ELR (cell line): ENCODE measurements at places on chromosomes 5 and 9.

GRCh38 chr9:94847486-94847885 lies 121.0 kb downstream of the AOPEP start:
- peak; percentile 59 for DNase-seq

GRCh38 chr5:34718516-34718915 lies 62.4 kb downstream of the RAI14 start:
- peak; percentile 42 for DNase-seq

DNA sequence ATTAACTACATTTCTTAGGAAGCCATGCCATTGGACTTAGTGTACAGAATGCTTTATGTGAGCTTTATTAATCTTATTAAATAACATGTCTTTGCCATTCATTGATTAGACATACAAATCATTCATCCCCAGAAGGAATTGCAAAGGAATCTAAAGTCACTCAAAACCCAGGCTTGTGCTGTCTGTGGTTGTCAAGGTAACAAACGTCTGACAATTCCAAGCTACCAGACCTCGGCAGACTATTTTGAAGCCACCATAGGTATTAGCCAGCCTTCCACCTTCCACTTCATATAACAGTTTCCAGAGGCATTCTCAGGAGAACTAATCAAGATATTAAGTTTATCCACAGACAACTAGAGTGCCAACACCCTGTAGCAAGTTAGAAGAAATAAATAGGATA lies 135.2 kb upstream of the TUSC1 start:
- no peak for DNase-seq

DNA sequence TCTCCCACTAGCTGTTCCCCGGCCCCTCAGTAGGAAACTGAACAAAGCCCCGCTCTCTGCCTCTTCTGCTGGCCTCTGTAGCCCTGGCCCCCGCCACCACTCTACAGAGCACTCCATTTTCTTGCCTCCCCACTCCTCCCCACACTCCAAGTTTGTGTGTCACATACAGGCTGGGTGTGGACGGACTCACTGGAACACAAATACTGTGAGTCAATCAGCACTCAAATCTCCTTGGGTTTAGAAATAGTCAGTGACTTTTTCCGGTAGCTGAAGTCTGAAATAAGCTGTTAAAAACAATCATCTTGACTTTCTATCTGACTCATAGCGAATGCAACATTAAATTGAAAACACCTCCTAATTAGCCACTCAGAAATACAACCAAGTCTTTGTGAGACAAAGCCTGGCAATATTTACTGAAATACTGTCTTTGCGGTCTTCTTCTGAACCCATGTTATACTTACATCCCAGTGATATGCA lies 122.5 kb downstream of the LHFPL2 start:
- peak; percentile 89 for DNase-seq

DNA sequence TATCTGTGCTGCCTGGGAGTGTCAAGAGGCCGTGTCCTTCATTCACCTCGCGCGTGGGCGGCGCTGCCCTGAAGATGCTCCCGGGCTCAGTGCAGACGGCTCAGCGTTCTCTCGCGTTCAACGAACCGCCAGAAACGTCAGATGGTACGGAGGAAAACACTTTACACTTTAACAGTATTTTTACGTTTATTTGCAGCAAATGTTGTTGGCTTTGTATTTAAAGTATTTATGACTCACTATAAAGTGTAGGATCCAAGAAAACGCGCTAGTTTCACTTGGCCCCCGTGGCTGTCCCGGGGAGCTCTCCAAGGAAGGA lies 544 bp upstream of the ERCC6L2 start:
- DNase-seq = peak; percentile 65

- DNase-seq = peak; percentile 34
These were observed 782 bp upstream of the SKP1 start for GRCh38 chr5:134177369-134178095.

- no peak for DNase-seq
These were observed 985 bp upstream of the WDR38 start for GRCh38 chr9:124852121-124852828.

GRCh38 chr5:4216142-4216541 lies 620.5 kb downstream of the IRX1 start:
- DNase-seq = no peak

DNA sequence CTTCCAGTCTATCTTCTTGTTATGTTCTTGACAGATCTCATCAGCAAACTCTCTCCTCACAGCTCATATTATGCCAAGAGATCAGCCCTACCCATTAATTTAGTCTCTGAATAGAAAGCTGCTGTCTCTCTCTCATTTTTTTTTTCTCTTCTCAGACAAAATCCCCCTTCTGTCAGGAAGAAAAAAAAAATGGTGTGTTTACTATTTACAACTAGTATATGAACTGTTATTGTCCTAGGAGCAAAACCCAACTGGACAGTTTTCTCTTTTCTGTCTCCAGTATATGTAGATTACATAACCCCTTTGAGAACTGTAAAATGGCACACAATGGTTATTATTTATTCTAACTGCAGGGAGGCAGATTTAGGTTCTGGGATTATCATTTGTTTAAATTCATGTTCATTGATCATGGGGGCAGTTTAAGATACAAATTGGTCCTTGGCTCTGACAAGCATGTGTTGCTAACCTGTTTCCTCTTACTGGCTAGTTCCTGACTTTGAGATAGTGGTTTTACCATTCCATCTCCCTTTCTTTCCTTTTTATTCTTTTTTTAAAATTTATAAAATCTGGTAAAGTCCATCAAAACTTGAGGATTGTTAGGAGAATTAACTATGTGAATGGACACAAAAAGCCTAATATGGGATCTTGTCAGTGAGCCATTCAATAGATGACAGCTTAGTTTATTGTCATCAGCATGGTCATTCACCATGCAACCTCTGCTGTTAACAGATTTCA lies 210.0 kb upstream of the PAPPA start:
- no peak for DNase-seq

DNA sequence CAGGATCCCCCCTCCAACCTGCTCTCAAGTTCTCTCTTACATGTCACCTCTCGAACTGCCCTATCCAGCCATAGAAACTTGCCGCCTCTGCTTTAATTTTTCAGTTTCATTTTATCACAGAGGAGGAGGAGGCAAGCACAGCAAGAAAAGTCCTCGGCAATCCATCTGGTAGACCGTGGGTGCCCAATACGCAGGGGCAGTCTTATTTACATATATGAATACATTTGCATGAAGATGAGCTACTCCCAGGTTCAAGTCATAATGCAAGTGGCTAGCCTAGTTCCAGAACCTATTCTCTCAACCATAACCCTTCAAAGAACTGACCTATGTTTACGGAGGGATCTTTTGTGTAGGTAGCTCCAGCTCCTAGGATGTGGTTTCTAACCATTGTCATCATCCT lies 223.2 kb upstream of the PANK3 start:
- no peak for DNase-seq

DNA sequence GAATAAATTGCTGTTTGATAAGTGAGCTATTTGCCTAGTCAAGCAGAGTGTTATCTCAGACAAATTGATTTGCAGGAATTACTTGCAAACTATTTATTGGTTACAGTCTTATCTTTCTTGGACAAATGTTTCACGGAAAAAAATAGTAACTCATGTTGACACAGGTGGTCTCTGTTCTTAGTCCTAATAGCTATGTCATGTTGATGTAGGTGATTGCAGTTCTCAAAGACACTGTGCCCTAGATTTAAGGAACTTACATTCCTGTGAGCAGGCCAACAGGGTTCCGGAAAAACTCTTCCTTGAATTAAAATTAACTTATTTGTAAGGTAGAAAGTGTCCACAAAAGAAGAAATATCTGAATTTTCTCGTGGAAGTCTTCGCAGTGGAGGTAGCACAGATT lies 109.6 kb upstream of the SLCO6A1 start:
- DNase-seq = no peak

- no peak for DNase-seq
These were observed 689 bp downstream of the CNTRL start for GRCh38 chr9:121075251-121076036.

DNA sequence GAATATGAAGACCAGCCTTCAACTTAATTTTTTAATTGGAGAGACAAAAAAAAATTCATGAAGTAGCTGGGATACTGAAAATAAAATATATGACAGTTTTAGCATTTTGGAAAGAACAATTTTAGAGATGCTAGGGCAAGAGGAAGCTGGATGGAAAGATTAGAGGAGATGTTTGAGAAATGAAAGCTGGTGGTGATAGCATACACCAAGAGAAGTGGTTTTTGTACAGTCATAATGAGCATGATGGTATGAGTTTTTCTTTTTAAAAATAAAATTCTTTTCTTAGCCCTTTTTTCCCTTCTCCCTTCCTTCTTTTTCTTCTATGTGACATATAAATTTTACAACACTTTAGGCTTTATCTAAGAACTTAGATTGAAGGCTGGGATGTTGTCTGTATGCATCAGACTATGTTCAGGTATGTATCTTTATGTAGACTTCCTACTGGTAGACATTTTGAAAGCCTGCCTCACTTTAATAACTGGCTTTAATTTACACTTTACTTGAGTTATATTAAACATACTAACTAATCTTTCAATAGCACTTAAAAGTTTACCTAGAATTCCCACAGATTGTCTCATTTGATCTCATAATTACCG lies 522.5 kb downstream of the TLE4 start:
- no peak for DNase-seq

DNA sequence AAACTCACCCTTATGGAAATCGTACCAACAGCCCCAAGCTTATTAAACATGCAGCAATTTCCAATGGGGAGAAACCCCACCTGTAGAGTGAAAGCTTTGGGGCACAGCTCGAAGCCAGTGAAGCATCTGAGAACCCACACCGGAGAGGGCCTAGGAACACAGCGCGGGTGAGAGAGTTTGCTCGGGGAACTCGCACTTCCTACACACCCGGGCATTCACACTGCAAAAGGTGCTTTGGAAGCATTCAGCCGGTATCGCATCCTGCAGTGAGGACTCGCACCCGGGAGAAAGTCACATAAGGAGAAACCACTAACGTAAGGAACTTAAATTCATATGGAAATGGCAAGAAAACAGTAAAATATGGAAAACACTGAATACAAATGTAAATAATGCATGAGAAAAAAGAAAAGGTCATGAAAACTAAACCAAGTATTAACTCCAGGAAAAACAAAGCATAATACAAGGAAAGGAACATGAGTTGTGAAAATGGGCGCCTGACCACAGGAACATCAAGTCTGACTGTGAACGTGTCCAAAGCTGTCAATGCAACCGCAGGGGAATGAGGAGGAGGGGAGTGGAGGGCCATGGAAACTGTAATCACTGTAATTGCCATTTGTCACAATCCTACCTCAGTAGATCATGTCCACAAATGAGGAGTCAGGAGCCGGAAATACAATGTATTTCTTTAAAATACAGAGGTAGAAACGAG lies 28.7 kb downstream of the CAMSAP1 start:
- no peak for DNase-seq

DNA sequence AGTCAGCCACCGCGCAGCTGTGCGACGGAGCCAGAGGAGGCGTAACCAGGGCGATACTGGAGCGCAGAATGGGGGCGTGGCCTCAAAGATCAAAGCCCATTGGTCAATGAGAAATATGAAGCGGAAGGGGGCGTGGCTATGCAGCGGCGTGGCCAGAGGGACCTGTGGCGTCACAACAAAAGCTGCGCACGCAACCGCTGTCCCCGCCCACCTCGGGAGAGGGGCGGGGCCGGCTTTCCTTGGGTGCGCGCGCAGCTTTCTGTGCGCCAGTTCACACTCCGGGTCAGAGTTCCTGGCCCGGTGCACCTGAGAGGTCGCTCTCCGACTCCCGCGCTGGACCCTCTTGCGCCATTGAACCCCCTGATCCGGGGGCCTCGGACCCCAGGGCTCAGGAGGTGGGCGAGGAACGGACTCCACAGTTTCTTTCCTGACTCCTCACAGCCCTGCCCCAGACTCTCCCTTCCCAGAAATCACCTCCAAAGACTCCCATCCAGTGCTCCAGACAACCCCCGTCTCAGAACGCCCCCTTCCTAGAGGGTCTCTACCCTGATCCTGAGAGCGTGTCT lies at the start of gene SWI5:
SWI5 (plus strand) TSS at position 269 of the 566 bp plus-strand sequence.
- peak; percentile 100 for DNase-seq

GRCh38 chr5:45696206-45696836 lies at the start of gene HCN1:
Gene HCN1, minus strand, starts transcription at chr5:45696380.
- no peak for DNase-seq

DNA sequence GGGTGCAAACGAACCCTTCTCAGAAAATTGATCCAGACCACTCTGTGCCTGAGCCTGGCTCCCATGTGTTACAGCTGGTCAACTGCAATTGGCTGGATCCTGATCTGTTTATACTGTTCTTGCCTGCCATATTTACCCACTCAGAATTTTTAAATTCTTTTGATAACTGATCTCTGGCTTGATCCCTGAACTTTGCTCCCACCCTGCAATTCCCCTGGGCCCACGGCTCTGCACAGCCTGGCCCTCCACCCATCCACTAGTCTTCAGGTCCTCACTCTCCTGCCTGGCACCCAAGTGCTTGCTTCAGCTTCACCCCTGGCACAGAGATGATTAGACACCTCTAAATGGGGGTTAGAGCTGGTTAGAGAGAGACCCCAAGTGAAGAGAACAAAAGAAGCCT lies 25.9 kb upstream of the MIER3 start:
- DNase-seq = no peak

- DNase-seq = peak; percentile 92
These were observed 69.6 kb downstream of the ADAMTSL1 start for GRCh38 chr9:18543406-18544192.

GRCh38 chr5:172410160-172410559 lies 44.2 kb downstream of the SH3PXD2B start:
- peak; percentile 84 for DNase-seq

- DNase-seq = no peak
These were observed 4.9 kb upstream of the AKNA start for GRCh38 chr9:114392749-114393112.

GRCh38 chr5:42057254-42057690 lies 132.2 kb downstream of the FBXO4 start:
- peak; percentile 58 for DNase-seq

GRCh38 chr5:130992095-130992494 lies 173.0 kb downstream of the HINT1 start:
- peak; percentile 4 for DNase-seq

DNA sequence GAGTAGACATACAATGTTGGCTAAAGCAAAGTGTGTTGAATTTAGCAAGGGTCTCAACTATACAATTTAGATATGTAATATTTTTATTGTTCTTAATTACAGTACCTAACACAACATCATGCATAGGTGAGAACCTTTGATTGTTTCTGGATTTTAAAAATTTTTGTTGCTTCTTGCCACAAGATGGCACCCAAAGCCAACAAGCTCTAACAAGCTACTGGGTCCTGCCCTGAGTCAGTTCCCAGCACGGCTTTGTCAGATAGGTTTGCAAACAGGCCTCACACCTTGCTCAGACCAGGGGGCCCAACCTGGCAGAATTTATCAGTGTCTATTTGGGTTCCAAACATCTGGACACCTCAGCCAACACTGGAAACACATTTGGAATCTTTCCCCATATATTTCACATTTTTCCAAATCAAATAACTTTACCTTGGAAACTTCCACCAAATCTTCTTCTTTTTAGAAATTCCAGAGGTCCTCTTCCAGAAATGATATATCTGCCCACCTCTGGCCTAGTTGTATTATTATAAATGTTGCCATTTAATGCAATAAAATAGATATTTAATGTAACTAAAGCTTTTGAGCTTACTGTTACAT lies 49.5 kb upstream of the EGFLAM start:
- peak; percentile 62 for DNase-seq

DNA sequence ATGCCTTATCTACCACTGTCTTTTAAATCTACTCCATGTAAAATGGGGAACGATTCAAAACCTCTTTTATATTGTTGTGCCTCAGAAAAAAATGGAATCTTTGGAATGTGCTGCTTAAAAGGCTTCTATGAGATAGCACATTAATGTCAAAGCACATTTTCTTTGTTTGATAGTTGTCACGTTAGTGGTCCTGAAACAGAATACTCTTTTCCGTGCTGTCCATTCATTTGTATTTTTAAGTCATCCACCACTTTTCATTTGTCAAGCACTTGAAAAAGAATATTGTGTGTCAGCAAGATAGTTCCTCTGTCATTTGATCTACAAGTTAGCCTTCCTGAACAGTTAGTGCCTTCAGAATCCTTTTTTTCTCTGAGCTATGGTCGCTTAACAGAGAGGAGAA lies 246.9 kb downstream of the MAST4 start:
- no peak for DNase-seq
